Thoracic aorta (tissue), 2 donors: ENCODE measurements at places on chromosomes 3 and 15. TPM values are rescaled to one million over a fixed set of nuclear protein-coding genes. Genes with fewer than 3 reads are reported as not detected.

CLRN1 gene
- total RNA-seq, result not detected

CHRNA7 gene
- total RNA-seq, result 0.95 TPM

CLDN18 gene
- not detected for total RNA-seq

DPPA2 gene
- not detected for total RNA-seq

SLCO2A1 gene
- 115 TPM for total RNA-seq

- DNase-seq, result no peak
These were observed 31.9 kb upstream of the MCF2L2 start for GRCh38 chr3:183460081-183461055.

GRCh38 chr3:99505200-99505599 lies 133.2 kb upstream of the COL8A1 start:
- DNase-seq, result no peak

- no peak for DNase-seq
These were observed 769.5 kb upstream of the DPPA4 start for GRCh38 chr3:110106805-110107204.

- no peak for DNase-seq
These were observed 126.5 kb downstream of the FMN1 start for GRCh38 chr15:33068007-33068481.

GRCh38 chr3:194572143-194572789 lies 61.0 kb downstream of the TMEM44 start:
- DNase-seq, result peak; percentile 68

DNA sequence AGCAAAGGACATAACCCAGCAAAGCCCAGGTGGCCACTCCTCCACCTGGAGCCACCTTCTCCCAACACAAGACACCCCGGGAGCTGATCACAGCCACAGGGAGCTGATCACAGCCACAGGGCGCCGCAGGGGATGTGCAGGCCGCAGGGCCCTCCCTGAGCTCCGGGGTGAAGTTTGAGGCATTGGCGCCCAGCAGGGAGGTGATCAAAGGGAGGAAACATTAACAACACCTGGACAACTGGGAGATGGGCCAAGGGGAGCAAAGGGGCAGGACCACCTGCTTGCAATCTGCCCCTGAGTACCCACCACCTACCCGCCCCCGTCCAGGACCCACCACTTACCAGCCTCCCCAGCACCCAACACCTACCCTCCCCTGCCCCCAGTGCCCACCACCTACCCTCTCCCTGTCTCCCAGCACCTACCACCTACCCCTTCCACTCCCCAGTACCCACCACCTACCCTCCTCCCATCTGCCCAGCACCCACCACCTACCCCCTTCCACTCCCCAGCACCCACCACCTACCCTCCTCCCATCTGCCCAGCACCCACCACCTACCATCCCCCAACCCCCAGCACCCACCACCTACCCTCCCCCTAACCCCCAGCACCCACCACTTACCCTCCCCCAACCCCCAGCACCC lies 2.4 kb downstream of the UROC1 start:
- no peak for DNase-seq

- DNase-seq, result no peak
These were observed 224.0 kb downstream of the DPH6 start for GRCh38 chr15:35321926-35322325.

DNA sequence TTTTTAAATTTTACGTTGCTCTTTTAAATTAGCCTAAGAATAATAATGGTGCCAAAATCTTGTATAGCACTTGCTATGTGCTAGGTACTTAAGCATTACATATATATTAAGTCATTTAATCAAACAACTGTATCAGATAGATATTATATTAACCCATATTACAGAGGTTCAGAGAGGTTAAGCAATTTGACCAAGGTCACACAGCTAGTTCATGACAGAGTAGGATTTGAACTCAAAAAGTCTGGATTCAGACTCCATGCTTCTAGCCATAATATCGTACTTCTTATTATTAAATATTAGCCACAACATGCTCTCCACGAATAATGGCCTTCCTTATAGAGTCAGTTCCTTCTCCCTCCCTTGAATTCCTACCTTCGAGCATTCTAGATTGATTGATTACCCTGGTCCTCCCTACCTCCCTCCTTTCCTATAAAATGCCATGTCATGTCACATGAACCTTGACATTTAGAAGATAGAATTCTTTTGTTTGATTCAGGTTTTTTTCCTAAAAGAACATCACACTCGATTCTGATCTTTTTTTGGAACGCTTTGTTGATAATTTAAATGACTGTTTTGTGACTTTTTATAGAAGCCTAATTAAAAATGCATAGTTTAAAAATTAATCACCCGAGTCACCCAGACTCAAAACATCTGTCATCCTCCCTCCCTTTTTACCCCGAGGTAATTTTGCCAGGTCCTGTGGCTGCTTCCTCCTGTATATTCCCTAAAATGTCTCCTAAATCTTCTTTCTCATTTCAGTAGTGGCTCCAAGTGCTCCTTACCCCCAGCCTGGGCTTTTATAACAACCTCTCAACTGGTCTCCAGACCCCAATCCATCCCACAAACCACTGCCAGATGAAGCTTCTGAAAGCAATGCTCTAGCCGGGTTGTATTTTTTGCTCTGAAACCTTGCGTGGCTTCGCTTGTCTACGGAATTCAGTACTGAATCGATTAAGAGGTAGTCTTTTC lies 8.5 kb upstream of the PSMD6 start:
- no peak for DNase-seq

GRCh38 chr15:90322538-90322937 lies 29.5 kb upstream of the ZNF774 start:
- no peak for DNase-seq

GRCh38 chr3:10546820-10547263 lies 41.5 kb upstream of the ATP2B2 start:
- no peak for DNase-seq

GRCh38 chr3:10085738-10086137 lies 22.3 kb downstream of the FANCD2OS start:
- no peak for DNase-seq

- no peak for DNase-seq
These were observed 8.5 kb downstream of the CCR5AS start for GRCh38 chr3:46398186-46398955.
